HEK293T (cell line): ENCODE measurements at places on chromosomes 12 and 14.

- DNase-seq = no peak
Observed at GRCh38 chr14:92990456-92991430, 67.8 kb downstream of the CHGA start.

DNA sequence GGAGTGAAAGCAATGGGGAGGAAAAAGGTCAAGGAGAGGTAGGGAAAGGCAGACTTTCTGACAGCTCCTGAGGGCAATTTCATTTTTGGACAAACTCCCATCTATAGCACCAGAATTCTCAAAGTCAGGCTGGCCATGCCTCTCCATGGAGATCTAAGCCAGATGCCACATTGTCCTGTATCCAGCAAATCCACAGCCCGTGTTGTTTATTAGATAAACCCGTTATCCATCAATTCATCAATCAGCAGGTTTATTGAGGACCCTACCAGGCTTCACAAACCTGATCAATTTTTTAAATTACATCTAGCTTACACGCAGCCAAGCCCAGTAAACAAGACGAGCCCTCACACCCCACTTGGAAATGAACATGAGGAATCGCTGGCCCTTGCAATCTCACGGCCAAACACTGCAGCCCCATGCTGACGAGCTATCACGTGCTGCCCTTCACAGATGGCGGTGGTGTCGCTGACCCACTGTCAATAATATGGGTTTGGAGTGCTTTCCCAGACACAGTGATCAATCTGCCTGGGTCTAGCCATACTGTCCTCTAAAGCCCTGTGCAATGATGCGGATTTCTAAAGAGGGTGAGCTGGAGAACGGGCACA is 332.9 kb downstream of the DPF3 start:
- DNase-seq = no peak

GRCh38 chr14:55938249-55938791 is 179.9 kb upstream of the PELI2 start:
- no peak for DNase-seq

DNA sequence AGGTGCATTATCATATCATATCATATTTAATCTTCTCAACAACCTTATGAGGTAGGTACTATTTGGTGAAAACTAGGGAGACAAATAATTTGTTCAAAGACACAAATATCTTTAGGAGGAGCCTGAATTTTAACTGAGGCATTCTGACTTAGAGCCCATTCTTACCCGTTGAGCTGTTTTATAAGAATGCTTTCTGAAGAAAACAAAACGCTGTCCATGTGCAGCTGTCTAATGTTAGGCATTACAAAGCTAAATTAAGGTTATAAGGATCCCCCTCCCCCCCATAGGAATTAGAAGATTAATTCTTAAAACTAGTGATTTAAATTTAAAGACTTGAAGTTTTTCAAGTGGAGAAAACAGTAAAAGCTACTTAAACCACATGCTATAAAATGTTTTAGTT is 6.4 kb downstream of the KTN1 start:
- no peak for DNase-seq

DNA sequence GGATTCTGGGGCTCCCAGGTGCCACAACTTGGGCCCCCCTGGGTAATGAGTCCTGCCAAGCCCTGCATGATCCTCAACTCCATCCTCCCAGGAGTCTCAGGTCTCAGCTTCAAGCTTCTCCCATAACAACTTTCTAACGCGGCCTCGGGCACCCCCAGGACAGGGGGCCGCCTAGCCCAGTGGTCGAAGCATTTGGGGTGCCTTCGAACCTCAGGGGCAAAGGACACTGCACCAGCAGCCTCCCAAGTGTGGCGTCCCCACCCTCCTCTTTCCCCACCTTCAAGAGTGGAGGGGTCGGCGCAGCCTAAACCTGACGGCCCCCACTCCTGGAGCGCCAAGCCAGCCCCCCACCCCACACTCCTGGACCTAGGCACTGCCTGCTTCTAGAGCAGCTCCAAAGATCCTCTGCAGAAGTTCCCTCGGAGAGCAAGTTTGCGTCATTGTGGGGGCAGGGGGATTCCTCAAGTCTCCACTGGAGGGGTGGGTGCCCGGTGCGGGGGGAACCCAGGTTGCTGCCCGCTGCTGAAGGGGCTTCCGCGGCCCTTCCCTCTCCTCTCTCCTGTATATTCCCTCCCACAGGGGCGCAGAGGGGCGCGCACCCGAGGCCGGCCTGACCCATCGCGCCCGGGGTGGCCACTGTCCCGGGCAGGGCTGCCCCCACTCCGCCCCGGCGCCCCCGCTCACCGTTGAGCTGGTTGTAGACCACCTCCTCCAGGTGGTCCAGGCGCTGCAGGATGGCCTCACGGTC is 933 bp downstream of the GALNT9 start:
- DNase-seq = no peak

DNA sequence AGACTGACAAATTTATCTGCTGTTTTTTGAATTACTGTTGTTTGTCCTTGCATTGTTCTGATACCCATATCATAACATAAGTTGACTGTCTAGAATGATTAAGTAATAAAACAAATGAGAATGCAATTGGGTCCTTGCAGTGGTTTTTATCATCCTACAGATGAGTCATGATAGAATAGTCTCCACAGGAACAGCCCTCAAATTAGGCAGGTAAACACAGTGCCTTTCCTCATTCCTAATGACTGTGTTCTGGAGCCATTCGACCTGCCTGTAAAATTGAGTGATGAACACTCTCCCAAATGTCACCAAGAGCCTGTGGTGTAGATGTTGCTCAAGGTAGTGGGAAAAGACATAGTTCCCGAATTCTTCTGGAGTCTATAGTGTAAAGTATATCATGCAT is 12.3 kb downstream of the NKX2-8 start:
- DNase-seq = no peak

- no peak for DNase-seq
Observed at GRCh38 chr12:45731190-45731775, 1.8 kb downstream of the ARID2 start.
